RPMI8226 (cell line): ENCODE measurements at places on chromosomes 5 and 9.
A peak's percentile ranks its signal among the peaks of the same experiment; 100 is the strongest.

DNA sequence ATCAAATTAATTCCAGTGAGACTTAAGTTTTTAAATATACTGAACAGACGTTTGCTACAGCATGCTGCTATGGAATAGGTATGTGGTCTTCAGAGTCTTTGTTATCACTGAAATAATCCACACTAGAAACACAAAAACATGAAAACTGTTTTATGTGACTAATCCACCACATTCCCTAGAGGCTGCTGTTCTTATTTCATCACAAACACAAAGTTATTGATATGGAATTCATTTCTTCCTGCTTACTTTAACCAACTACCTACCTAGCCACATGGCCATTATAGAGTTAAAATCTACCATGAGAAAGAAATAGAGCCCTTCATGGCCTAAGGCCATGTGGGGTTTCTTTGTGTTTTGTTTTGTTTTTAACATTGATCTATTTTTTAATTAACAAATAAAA, 232.3 kb upstream of the PTGER4 start:
- DNase-seq: no peak

DNA sequence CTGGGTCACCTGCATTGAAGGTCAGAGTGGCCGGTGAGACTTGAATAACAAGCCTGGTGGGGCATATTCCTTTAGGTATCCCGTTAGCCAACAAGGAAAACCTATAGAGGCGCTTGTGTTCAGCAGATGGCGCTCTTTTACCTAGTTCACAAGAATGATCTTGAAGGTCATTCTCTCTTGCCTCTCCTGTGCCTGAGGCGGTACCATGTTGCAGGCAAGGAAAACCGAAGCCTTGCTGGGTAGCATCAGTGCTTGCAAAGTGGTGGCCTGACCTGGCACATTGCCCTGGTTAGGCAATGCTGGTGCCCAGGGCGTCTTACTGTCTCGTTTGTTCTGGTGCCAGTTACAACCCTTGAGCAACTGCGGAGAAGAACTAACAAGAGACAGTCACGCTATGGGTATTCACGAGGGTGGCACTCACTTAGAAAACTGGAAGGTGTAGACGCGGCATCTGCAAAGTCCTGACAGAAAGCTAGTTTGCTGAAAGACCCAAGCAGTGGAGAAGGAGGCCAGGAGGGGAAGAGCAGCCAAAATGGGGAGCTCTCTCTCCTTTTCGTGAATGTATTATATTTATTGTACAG, 56.7 kb downstream of the AOPEP start:
- DNase-seq: peak; percentile 39

DNA sequence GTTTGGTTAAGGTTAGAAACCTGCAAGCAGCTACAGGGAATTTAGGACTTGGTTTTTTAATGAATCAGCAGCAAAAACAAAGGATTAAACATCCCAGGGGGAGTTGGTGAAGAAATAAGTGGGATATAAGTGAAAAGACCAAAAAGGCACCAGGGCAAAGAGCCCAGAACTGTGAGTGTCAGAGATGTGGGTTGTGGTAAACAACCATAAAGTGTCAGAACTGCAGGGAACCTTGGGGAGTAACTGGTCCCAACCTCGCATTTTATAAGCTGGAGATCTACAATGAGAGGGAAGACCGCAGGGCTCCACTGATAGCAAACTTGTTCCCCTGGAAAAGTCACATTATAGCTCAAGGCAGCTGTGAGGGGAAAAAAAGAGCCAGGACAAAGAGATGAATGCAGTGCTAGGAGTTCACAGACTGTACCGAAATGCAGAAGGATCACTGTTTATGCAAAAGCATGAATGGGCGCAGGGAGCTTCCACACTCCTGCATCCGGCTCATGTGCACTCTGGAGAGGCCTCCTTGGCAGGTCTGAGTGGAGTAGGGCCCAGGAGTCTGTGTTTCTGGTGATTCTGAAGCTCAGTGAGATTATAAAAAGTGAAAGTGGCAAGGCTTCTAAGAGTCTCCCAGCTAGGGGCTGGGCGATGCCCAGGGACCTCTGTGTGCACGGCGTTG, 156.3 kb downstream of the GOLPH3 start:
- no peak for DNase-seq

DNA sequence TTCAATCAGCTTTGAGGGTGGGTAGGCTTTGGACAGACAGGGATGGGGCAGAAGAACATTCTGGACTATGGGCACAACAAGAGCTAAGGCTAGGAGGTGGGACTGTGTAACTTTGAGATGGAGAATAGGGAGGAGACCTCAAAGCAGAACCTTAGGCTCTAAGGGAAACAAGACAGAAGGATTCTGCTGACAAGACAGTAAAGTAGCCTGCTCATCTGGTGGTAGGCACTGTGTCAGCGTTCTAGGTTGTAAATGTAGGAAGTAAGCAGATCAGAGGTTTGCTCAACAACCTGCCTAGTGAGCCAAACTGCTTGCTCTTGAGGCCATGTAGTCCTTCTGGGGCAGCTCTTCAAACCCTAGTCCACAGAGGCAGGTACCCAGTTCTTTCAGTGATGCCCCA, 15.0 kb upstream of the IL12B start:
- peak; percentile 92 for DNase-seq

- no peak for DNase-seq
These were observed 75.4 kb upstream of the SHB start for GRCh38 chr9:38144421-38144820.
